Cardiac muscle cell (in vitro differentiated cells and primary cell): ENCODE measurements at places on chromosomes 5 and 9. TPM values are rescaled to one million over a fixed set of nuclear protein-coding genes. Genes with fewer than 3 reads are reported as not detected.

DNA sequence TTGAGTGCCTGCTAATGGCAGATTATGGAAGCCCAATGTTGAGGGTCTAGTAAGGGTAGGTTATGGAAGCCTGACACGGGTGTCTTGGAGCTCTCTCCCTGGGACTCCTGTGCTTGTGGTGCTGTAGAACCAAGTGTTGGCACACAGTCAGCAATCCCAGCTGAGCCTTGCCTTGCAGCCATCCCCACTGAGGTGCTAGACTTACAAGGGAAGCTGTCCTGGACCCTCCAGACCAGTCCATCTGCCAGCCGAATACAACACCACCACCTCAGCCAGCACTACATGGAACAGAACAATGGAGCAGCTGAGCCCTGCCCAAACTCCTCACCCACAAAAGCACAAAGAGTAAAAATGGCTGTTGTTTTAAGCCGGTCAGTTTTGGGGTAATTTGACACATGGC is 90.5 kb upstream of the DNAH5 start:
- no peak for DNase-seq

DNA sequence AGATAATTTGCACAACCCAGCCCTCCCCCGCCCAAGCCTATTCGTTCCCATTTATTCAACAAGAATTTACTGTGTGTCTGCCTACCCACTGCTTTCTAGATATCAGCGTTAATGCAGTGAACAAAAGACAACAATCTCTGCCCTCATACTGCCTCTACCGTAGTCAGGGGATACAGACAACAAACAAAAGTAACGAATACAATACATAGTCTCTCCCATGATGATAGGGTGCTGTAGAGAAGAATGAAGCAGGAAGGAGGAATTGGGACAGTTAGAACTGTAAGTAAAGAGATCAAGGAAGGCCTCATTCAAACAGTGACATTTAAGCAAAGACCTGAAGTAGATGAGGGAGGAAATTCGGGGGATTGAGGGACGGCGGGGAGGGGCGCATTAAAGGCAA is 1.7 kb downstream of the GFM2 start:
- peak; percentile 22 for DNase-seq

GRCh38 chr9:14806941-14807520 is 84.5 kb upstream of the CER1 start:
- DNase-seq = peak; percentile 17

DNA sequence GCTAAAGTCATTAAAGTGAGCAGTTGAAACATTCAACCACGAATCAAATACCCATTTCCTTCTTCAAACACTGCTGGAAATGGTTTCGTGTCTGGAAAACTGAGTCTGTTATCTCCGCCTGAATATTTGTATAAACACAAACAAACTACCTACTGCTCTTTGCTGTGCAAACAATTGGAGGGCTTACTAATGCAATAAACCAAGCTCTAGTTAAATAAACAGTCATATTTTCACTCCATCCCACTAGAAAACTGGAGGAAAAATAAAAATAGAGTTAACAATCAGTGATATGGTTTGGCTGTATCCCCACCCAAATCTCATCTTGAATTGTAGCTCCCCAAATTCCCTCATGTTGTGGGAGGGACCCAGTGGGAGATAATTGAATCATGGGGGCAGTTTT is 397.6 kb downstream of the RASEF start:
- DNase-seq = no peak

GRCh38 chr9:4797854-4798150 is 5.1 kb downstream of the RCL1 start:
- no peak for DNase-seq

GRCh38 chr9:107972346-107972745 is 482.8 kb upstream of the KLF4 start:
- DNase-seq = no peak

- no peak for DNase-seq
Observed at GRCh38 chr9:109471475-109472393, 26.4 kb downstream of the PTPN3 start.

DNA sequence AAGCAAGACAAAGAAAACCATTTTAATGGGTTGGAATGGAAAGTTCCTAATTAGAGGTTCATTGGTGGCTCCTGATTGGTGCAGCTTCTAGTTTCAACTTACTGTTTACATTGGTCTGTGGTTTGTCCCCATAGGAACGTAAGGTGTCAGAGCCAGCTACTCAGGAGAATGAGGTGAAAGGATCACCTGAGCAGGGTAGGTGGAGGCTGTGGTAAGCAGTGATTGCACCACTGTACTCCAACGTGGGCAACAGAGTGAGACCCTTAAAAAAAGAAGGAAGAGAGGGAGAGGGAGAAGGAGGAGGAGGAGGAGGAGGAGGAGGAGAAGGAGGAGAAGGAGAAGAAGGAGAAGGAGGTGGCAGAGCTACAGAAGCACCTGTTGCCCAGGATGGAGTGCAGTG is 30.4 kb downstream of the KCNIP1 start:
- no peak for DNase-seq

DNA sequence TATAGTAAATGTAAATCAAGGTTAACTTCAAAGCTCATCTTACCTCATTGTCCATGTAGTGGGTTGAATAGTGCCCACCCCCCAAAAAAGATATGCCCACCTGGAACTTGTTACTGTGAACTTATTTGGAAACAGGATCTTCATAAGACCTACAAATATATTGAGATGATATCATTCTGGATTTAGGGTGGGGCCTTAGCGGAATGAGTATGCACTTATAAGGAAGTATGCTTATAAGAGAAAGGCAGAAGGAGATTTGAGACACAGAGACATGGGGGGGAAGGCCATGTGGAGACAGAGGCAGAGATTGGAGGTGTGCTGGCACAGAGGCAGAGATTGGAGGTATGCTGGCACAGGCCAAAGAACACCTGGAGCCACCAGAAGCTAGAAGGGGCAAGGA is 2.6 kb upstream of the PRRC1 start:
- no peak for DNase-seq

DNA sequence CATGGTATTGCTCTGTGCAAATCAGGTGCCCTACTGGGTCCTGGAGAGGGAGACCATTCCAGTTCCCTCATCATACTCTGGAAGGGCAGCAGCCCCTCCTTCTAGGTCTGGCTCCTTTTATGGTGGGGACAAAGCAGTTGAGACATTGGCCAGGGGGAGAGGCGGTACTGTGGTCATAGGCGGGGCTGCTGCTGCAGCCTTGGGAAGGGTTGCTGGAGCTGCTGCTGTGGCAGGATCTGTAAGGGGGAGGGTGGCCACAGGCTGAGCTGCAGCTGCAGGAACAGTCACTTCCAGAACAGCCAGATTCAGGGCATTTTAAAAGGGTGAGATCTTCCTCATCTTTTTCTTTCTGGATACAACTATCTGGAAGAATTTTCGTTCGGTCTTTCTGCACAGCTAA is 233.0 kb upstream of the SGCD start:
- DNase-seq = no peak

GRCh38 chr5:16502866-16503265 is 37.3 kb upstream of the ZNF622 start:
- no peak for DNase-seq

DNA sequence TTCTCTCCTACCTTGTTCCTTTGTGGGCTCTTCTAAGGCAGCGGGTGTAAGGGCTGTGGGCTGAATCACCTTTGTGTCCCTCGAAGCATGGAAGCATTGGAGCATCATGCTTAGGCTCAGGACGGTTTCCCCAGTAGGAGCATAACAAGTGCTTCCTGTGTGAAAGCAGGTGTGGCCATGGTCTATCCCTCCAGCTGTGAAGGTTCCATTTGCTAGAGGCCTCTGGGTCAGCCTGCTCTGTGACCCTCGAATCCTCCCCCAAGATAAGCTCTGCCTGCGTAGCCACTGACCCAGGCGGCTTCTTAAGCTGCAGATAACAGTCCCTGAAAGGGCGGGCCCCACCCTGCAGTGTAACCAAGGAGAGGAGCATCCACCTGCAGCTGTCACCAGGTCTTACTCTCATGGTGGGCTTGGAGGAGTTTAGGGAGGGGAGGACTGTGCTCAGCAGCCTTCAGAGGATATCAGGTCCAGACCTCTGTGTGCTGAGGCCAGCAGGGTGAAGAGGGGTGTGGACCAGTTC is 8.4 kb upstream of the NDST1 start:
- no peak for DNase-seq

DNA sequence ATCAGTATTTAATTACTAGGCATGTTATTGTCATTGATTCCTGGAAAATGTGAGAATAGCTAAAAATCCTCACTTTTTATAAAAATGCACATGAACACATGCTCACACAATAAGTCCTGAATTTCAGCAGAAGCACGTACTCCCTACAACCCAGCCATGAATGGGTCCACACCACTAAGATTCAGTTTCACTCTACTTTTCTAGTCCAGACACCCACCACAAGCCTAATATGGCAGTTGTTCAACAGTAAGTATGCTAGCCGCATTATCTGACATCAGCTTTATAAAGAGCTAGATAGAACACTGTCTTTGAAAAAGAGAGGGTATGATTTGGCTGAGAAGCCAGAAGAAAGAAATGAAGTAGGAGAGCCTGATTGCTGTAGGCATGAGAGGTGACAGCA is 639.3 kb downstream of the BRINP1 start:
- no peak for DNase-seq

DNA sequence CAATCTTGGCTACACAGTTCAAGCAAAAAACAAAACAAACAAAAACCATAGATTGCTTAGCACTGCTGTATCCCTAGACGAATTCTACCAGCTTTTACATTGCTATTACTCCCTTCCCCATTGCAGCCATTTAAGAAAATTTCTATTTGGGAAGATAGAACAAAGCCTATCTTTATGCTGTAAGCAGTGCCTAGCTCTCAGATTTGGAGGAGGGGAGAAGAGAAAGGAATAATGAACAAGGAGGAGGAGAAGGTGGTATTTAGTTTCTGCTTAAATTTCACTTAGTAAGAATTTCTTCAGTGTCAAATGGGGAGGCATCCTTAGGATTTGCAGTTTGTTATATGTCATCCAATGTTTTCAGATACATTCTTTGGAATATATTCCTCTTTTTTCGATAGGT is 16.2 kb upstream of the TLE1 start:
- DNase-seq = no peak

DNA sequence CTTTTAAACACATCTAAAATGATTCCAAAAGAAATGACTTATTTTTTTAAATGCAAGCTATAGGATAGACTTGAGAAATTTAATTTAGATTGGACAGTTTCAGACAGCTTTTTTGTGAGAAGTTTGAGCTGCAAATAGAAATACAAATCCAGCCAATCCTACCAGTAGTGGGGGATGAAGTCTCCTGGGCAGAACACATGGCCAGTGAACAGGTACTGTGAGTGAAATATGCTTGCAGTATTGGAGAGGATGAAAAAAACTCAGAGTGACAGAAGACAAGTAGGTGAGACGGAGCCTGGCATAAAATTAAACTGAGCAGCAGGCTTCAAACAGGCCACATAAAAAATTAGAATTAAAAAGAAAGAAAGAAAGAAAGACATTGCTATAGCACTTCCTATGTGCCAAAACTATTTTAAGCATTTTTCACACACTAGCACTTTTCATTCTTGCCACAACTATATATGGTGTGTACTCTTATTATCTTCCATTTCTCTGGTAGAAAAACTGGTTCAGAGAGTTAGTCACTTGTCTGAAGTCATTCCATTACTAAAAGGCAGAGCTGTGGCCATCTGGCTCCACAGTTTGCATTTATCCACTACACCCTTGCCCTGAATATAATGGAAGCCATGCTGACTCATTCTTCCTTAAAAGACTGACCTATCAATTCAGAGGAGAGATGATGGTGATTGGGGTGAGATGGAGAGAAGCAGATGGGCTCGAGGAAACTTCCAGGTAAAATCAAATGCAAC is 310.2 kb upstream of the CTNND2 start:
- no peak for DNase-seq

- DNase-seq = no peak
Observed at GRCh38 chr9:119945686-119946085, 576.5 kb upstream of the BRINP1 start.

DNA sequence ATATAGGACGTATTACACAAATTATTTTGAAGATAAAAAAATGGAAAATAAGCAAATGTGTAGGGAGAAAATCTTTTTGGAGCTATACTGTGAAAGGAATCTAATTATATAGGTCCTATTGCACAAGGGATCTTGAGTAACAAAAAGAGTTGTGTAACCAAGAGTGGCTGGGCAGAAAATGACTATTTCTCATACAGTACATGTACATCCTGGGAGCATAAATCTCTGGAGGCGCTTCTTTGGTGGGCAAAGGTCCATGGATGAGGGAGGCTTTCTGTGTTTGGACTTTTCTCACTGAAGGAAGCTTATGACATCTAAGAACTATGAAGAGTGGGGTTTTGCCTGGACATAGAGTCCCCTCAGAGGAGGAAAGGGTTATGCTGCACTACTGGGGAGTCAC is 29.8 kb downstream of the ANKS6 start:
- peak; percentile 60 for DNase-seq

DNA sequence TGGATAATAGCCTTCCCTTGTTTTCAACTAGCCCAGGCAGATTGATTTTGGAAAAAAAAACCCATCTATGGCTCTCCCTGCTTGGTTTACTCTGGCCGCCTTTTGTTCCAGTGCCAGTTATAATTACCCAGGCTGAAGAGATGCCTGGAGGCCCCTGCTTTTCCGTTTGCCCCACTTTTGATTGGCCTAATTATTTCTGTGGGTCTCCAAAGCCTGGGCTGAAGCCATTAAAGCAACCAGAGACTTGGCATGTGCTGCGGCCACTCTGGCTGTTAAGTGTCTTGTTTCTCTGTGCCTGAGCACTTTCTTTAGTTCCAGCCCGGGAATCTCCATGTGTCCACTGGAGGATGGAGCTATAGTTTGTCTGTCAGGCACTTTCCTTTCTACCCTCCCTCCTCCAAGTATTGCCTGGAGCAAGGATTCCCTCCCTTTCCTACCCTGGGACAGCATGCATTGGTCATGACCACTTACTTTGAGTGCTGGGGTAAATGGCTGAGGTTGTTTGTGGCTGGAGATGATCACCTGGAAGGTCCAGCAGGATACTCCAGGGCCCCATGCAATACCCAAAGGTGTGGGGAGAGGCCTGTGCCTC is 105.1 kb upstream of the CTSL start:
- DNase-seq = no peak

DNA sequence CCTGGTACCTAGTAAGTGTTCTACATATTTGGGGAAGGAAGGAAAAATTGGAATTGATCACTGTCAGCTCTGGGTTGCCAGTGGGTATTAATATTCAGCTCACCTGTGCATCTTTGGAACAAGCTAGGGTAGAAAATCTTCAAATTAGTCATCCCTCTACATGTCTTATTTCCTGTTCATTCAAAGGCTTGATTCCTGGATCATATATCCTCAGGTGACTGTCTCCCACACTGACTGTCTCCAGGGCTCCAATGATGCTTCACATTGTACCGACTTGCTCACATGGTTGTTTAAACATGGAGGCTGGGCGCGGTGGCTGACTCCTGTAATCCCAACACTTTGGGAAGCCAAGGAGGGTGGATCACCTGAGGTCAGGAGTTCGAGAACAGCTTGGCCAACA is 11.6 kb upstream of the SUSD1 start:
- DNase-seq = no peak

The XRCC4 gene
- total RNA-seq = 9.7 and 10.1 TPM in 2 replicates

The CD14 gene
- 1.4 TPM in 1 of 2 replicates, not detected in the other for total RNA-seq

The EGFLAM gene
- total RNA-seq = 0.27 and 0.42 TPM in 2 replicates

The IFNB1 gene
- total RNA-seq = not detected in 2 replicates

The AIF1L gene
- total RNA-seq = 14.2 and 14.3 TPM in 2 replicates

The IL4 gene
- not detected in 2 replicates for total RNA-seq

The BTNL8 gene
- total RNA-seq = not detected in 2 replicates

The TMEM215 gene
- total RNA-seq = not detected in 2 replicates
